ENCODE measurements at places on chromosomes 1 and 21.

GRCh38 chr1:244113532-244114320, 62.6 kb downstream of the ZBTB18 start:
- DNase-seq = no peak

GRCh38 chr21:35257413-35257812, 208.3 kb upstream of the RUNX1 start:
- no peak for DNase-seq

DNA sequence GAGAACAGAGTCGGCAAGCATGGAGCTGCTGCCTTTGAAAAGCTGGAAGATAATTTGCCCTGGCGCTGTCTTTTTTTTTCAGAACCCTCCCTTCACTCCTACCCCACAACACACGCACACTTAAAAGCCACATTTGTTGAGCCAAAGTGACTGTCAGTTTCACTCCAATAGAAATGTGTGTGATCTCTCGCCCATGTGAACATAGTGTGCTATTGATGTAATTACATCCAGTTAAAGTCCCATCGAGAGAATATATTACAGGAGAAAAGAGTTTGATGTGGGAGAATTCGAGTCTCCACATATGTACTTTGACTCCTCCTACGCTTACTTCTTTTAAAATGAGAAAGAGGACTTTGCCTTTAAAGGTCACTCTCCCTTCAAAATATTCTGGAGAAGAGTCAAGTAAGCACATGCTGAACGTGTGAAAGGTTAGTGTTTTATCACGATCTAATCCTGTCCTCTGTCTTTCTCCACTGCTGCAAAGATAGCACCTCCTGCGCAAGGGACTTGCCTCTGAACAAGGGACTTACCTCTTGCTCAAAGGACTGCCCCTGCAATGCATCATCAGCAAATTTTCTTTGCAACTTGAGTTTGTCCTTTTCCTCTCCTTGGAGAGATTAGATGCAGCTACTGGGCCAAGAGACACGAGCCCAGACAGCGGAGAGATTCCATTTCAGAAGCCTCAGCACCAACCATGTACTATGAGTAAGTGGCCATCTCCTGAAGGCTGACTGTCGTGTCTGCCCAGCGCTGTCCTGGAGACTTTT, 613.9 kb downstream of the PTPRU start:
- no peak for DNase-seq

DNA sequence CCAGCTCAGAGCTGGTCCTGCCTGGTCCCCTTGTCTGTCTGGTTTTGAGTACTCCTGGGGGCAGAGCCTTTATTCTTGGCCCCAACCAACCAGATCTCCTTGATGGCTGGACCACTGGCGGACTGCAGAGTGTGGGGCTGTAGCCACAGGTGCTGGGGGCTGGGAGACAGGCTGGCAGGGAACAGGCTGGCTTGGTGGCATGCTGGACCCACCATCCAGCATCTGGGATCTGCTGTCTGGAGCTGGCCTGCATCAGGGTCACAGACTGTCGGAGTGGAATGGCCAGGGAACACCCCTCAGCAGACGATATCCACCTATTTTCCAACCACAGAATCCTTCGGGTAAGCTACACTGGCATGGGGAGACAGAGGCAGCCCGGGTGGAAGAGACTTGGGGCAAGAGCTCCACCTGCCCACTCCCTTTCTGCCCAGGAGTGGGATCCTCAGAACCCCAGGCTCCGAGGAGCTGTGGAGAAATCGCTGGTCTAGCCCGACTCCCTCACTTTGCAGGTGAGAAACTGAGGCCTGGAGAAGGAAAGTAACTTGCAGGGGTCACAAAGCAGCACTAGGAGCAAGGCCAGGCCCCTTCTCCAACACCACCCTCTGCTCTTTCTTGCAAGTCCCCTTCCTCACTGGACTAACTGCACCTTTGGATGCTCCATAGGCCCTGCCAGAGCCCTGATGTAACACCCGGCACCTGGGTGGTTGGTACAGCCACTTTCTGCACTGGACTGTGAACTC, 40.6 kb downstream of the TNNT2 start:
- no peak for DNase-seq

GRCh38 chr1:226302731-226303130, 6.2 kb downstream of the LIN9 start:
- no peak for DNase-seq

DNA sequence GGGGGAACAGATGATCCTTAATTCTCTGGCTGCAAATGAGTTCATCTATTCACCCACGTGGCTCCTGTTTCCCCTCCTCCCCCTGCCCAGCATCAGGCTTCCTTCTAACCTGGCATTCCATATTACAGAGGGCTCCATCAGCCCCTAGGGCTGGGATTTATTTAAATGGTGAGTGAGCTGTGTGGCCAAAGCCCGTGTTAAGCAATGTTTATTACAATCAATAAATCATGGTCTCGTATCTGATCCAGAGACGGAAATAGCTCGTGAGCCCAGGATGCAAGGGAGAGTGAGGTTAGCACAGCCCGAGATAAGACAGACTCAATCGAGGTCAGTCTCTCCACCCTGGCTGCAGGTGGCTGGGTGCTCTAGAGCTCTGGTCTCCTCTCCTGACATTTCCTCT, 43.1 kb upstream of the IGSF21 start:
- DNase-seq = no peak

DNA sequence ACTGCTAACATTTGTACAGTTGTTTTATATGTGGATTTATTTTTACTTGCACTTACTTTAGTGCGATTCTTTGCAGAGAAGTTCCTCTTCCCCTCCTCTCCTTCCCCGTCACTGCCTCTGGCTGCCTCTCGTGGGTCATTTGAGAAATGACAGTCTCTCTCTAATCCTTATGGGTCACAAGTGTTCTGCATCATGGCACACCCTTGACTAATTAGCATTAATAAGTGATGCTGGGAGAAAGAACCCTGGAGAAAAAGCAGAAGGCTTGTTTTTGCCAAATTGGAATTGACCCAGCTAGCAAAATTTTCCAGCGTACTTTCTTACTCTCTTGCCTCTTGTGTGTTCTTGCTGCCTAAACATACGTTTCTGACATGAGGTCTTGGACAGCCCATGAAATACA, 301.2 kb downstream of the DUSP10 start:
- DNase-seq = no peak

GRCh38 chr1:244995602-244996400, 131.5 kb upstream of the HNRNPU start:
- DNase-seq = no peak

GRCh38 chr1:178774263-178774662, 49.2 kb downstream of the RALGPS2 start:
- DNase-seq = no peak

DNA sequence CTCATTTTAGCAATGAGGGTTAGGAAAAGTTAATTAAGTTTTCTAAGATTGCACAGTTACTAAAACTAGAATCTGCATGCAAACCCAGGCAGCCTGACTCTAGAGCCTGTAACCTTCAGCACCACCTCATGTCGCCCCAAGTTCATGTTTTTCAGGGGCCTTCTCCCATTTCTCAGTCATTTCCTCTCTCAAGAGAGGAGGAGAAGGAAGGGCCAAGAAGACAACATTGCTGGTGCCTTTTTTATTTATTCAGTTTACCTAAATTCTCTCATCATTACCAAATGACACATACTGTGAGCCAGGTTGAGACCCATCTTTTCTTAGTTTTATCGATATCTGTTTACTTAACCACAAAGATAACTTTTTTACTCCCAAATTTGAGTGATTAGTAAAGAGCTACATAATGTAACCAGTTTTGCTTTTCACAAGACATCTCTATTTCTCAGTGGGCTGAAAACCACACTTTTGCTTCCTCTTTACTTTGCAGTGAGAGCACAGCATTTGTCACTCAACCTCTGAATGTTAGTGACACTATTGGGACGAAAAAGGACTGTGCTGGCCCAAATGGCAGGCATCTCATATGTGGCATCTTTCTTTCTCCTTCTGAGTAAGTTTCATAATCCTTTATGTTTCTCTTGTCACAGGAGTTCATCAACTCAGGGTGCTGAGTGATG, at the start of gene CD101:
Gene CD101, plus strand, starts transcription at position 507 of the 674 bp plus-strand sequence. Its CDS starts 58 bp downstream, at position 565.
- no peak for DNase-seq

GRCh38 chr1:107142140-107142542, 1.3 kb downstream of the NTNG1 start:
- DNase-seq = no peak

- no peak for DNase-seq
These were observed 62.8 kb downstream of the CNST start for GRCh38 chr1:246629030-246629429.

GRCh38 chr21:45698493-45699184, 55.1 kb downstream of the PCBP3 start:
- peak; percentile 54 for DNase-seq

- no peak for DNase-seq
These were observed 1093.9 kb downstream of the ADGRL2 start for GRCh38 chr1:82894635-82895034.

DNA sequence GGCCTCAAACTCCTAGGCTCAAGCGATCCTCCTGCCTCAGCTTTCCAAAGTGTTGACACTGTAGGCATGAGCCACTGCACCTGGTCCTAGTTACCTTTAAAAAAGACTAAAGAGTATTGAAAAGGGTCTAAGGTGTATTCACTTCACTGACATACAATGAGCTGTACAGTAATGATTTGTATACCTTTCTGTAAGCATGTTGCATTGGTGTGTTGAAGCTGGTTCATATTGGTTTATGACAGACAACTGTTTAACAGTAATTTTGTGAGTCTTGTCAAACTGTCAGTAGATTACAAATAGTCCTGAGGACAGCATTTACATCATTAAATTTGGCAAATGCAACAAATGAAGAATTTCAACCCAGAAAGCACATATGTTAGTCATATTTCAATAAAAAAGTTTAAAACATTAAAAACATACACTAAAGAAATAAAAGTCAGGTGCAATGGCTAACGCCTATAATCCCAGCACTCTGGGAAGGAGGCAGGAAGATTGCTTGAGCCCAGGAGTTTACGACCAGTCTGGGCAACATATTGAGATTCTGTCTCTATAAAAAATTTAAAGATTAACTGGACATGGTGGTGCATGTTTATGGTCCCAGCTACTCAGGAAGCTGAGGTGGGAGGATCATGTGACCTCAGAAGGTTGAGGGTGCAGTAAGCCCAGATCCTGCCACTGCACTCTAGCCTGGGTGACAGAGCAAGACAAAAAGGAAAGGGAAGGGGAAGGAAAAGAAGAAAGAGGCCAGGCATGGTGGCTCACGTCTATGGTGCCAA, 88.3 kb upstream of the HP1BP3 start:
- no peak for DNase-seq

DNA sequence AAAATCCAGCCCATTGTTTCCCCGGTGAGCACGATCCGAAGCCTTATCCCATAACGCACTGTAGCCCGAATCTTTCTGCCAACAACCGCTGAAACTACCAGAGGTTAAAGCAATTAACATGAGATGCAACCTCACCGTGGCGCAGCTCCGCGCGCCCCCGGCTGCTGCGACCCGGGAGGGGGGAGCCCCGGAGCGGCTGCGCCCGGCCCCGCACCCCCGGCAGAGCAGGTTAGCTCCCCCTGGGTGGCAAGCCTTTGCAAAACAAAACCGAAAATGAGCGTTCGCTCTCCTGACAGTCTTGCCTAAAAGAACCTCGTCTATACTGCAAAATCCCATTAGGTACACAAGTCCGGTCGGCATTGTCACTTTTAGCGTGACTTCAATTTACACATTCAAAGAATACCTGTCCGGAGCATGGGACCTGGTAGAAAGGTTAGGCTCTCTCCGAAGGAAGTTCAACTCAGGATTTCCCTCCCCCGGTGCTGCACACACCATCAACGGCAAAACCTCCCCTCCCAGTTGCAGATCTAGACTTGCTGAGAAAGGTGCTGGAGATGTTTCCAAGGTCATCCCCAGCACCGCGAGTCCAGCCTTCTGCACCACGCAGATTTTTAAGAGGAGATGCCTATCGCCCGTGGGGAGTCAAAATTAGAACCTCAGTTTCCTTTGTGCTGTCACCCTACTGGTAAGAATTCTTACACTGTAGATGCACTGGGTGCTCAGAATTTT, 107.5 kb downstream of the ZNF281 start:
- DNase-seq = no peak

DNA sequence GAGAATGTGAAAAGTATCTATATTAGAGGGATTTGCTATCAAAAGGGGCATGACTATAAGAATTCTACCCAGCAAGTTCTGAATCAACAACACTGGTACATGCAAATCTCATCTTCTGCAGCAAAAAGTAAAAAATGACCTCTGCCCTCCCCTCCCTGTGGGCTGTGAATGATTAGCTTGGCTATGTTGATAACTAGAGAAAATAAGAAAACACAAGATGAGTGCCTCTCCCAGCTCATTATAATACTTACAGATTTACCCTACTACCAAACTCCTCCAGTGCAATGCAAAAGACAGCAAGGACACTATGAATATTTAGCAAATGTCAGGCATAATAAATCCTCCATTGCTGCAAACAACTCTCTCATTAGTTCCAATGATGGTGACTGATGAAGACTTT, 102.4 kb downstream of the SLC45A1 start:
- DNase-seq = no peak

DNA sequence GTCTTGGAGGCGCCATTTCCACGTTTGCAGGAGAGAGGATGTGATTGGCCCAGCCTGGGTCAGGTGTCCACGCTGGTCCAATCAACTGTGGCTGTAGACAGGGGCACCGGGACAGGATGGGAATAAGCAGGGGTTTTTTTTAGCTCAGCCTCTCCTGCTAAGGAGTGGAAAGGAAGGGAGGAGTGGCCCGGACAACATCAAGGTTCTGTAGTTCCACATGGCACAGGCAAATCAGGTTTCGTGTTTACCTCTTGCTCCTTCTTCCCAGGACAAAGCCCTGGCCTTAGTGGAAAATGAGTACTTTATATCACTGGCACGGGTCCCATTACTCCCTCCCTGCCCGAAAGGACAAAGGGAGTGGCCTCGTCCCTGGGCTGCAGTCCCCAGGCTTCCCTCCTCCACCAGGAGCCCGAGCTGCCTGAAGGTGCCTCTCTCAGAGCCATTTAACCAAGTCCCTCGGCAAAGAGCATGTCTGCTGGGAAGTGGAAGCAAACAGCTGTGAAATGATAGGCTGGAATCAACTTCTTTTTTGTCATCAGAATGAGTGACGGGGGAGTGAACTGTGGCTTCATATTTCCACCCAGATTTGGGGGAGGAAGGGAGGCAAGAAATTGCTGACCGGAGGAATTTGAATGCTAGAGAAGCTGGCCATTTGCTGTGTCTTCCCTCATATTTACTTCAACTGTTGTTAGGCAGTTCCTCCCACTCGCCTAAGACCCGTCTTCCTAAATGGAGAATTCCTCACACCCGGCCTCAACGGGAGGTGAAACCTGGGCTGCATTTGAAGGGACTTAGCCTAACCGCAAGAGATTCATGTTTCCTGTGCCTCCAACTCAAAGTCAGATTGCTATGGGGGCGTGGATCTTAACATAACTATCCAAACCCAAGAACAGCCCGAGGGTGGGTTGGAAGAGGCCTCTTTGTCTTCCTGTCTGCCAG, 84.9 kb upstream of the SLC44A3 start:
- DNase-seq = no peak

DNA sequence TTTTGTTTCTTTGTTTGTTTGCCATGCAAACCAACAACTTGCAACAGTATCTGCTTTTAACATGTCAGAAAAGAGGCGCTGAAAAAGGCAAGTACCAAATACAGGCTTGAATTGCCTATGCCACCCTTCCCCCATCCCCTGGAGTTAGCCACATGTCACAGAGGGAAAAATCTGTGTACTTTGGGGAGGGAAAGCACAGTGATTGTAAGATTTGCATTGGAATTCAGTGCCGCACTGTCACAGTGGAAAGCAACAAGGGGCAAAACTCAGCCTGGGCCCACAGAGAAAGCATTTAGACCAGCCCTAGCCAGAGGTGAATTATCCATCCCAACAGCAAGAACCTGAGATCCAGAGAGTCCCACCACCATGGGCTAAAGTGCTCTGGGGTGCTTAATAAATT, 52.4 kb upstream of the ACADM start:
- no peak for DNase-seq
